AML-193 (cell line): ENCODE measurements at places on chromosomes 13 and 19.

- DNase-seq, result no peak
Observed at GRCh38 chr13:35514801-35515502, 38.5 kb upstream of the MAB21L1 start.

DNA sequence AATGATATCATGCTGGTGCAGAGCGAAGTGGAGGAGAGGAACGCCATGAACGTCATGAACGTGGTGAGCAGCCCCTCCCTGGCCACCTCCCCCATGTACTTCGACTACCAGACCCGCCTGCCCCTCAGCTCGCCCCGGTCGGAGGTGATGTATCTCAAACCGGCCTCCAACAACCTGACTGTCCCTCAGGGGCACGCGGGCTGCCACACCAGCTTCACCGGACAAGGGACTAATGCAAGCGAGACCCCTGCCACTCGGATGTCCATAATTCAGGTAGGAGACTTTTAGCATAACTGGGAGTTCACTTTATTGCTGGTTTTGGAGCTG lies 3.3 kb downstream of the PCDH17 start:
- DNase-seq, result no peak

- no peak for DNase-seq
Observed at GRCh38 chr13:50074843-50075242, 59.6 kb downstream of the KCNRG start.

DNA sequence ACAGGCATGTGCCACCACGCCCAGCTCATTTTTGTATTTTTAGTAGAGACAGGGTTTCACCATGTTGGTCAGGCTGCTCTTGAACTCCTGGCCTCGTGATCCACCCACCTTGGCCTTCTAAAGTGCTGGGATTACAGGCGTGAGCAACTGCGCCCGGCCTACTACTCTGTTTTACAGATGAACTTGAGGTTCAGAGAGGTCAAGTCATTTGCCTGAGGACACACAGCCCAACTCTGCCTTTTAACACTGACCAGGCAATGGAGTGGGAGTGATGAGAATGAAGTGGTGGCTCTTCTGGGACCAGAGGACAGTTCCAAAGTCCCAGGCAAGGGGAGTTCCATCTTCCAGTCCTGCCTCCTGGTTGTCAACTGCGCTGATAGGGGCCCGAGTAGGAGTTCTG lies 41.4 kb downstream of the CERS4 start:
- no peak for DNase-seq

DNA sequence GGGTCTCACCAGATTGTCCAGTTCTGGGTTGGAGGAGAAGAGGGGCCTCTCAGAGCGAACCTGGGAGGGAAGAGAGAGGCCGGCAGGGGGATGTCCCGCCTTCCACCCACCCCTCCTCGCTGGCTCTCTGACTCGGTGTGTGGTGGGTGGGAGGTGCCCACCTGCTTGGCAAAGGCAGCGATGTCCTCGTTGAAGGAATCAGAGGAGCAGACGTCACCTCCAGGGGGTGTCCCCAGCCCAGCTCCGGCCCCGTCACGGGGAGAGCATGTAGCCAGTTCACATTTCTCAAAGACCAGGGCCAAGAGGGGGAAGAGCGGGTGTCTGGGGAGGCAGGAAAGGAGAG lies 2.7 kb downstream of the MEIS3 start:
- no peak for DNase-seq

GRCh38 chr13:92313382-92313781 lies 913.2 kb upstream of the GPC6 start:
- no peak for DNase-seq
